ENCODE measurements at places on chromosomes 1 and 21. TPM values are rescaled to one million over a fixed set of nuclear protein-coding genes. Genes with fewer than 3 reads are reported as not detected.

The GSTM1 gene
- not detected for total RNA-seq

The NID1 gene
- 131 TPM for total RNA-seq

DNA sequence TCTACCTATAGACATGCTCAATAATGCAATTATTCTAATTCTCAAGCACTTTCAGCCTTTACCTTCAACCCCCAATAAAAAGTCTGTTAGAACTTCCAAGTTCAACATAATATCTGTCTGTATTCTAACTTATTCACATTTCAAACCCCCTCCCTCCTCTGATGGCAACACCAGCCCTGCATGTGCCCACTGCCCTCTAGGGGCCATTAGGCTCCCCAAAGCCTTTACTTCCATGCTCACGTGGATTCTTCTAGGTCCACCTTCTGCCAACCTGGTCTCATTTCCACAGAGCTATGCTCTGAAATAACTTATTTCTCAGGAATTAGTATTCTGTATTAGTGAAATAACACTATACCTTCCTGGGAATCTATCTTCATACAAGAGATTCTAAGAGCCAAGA is 22.2 kb upstream of the KPRP start:
- no peak for DNase-seq

The RXFP4 gene
- total RNA-seq = not detected

GRCh38 chr1:218693599-218693998 is 348.5 kb downstream of the TGFB2 start:
- no peak for DNase-seq

Data from omental fat pad (tissue), 4 donors.